CD4-positive, alpha-beta T cell treated with Interferon alpha-2 for 1 hour (primary cell): ENCODE measurements at places on chromosomes 3 and 15.

DNA sequence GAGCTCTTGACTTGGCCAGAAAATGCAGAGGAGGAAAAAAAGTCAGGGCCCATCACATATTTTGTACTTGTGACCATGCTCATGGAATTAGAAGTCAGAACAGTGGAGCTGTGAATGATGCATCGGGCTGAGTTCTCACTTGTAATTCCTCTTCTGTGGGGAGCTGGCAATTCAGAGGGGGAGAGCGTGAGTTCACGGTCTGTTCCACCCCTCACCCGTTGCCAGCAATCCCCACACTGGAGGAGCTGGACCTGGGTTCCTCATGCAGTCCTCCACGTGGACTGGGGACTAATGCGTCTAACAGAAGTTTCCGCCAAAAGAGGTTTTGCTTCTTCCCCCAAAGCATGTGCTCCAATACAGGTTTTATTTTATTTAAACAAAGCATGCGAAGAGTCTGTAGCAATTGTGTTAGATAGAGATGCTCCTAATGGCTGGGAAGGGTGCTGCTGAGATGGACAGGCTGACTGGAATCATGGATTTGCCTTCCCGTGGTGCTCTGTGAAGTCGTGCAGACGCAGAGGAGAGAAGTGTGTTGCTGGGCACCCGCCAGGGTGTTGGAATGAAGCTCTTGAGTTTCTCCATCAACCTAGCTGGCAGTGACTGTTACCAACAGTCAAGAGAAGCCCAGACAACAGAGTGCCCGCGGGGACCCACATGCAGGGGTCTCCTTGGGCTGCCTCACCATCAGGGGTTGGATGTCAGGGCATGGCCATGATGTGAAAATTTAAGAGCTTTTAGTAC, 77.4 kb upstream of the PCSK6 start:
- DNase-seq: no peak

- no peak for DNase-seq
These were observed 78.3 kb upstream of the TPM1 start for GRCh38 chr15:62964251-62964650.

DNA sequence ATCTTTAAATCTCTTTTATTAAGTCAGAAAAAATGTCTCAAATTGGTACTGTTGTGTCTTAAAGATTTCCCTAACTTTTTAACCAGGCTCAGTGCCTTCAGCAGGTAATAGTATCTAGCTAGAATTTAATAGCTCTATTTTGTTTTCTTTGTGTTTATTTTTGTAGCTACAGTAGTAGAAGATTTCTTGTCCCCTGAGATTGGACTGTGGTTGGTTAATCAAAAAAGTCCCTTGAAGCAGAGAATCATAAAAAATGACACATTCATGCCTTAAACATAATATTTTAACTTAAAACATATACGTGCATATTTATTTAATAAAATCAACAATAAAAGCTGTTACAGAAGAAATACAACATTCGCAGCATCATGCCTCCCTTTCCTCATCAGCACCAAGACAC, 102.8 kb downstream of the EEFSEC start:
- no peak for DNase-seq

GRCh38 chr15:101618076-101618475, 34.1 kb downstream of the TM2D3 start:
- no peak for DNase-seq

GRCh38 chr15:66760097-66760967, 58.3 kb downstream of the SMAD6 start:
- no peak for DNase-seq

- DNase-seq: no peak
These were observed 10.3 kb downstream of the TM4SF1 start for GRCh38 chr3:149366941-149367840.

DNA sequence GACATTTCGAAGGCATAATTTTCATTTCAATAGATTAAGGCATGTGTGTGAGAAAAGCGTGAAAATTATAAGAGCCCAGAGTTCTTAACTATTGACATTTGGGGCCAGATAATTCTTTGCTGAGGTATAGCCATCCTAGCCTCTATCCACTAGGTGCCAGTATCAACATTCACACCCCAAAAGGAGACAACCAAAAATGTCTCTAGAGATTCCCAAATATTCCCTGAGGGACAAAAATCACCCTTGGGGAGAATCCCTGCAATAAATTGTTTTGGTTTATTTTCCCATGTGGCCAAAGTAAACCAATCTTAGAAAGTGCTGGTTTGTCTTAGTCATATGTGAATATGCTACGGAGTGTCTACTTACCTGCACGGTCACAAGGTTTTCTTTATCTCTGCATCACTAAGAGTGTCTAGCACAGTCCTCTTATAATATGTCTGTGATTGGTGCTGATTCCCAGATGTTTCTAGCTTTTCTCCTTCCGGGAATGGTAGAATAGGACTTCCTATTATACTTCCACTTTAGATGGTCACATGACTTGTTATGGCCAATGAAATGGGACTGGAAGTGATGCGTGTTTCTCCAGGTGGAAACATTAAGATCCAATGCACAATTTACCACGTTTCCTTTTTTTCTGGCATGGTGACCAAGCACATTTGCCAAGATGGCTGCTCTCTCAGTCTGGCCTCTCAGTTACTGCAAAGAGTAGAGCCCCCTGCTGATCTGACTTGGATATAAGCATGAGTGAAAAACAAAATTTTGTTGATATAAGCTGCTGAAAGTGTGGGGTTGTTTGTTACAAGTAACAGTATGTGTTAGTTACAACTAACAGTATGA, 8.0 kb upstream of the KBTBD8 start:
- no peak for DNase-seq

- DNase-seq: no peak
These were observed 397.8 kb upstream of the NR2F2 start for GRCh38 chr15:95932676-95933075.
